ENCODE measurements at places on chromosomes 13 and 19.
A peak's percentile ranks its signal among the peaks of the same experiment; 100 is the strongest.

DNA sequence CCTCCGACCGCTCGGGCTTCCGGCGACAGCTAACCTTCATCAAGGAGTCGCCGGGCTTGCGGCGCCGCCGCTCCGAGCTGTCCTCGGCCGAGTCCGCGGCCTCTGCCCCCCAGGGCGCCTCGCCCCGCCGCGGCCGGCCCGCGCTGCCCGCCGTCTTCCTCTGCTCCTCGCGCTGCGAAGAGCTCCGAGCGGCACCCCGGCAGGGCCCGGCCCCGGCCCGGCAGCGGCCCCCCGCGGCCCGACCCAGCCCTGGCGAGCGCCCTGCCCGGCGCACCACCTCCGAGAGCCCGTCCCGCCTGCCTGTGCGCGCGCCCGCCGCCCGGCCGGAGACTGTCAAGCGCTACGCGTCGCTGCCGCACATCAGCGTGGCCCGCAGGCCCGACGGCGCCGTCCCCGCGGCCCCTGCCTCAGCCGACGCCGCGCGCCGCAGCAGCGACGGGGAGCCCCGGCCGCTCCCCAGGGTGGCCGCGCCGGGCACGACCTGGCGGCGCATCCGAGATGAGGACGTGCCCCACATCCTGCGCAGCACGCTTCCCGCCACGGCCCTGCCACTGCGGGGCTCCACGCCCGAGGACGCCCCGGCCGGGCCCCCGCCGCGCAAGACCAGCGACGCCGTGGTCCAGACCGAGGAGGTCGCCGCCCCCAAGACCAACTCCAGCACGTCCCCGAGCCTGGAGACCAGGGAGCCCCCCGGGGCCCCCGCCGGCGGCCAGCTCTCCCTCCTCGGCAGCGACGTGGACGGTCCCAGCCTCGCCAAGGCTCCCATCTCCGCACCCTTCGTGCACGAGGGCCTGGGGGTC lies 9.6 kb downstream of the C19orf25 start:
- DNase-seq: no peak

DNA sequence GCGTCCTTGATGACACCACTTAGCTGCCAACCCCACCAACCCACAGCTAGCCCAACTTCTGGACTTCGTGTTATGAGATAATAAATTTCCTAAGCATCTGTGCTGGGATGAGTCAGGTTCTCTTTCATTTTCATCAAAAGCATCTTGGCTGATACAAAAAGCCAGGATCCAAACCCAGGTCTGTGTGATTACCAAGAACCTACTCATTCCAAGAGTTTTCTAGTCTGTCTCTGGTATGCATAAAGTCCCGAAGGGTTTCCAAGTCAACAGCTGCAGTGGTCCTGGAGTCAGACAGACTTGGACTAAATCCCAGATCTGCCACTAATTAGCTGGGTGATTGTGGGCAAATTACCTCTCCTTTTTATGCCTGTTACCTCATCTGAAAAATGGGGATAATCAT lies 55.5 kb upstream of the SERP2 start:
- DNase-seq: no peak

DNA sequence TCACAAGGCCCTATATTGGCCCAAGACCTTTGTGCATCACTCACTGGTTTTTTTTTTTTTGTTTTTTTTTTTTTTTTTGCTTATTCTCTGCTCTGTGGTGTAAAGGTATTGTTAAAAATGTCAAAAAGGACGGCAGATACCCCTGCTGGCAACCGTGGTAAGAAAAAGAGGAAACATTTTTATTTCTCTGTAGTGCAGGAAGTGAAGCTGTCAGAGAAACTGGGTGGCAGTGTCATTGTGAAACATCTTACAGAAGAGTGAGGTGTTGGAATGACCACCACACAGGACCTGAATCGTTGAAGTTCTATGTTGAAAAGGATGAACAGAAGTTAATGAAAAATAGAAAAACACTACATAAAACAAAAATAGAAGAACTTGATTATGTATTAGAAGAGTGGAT lies 346.4 kb downstream of the FGF9 start:
- peak; percentile 44 for DNase-seq

DNA sequence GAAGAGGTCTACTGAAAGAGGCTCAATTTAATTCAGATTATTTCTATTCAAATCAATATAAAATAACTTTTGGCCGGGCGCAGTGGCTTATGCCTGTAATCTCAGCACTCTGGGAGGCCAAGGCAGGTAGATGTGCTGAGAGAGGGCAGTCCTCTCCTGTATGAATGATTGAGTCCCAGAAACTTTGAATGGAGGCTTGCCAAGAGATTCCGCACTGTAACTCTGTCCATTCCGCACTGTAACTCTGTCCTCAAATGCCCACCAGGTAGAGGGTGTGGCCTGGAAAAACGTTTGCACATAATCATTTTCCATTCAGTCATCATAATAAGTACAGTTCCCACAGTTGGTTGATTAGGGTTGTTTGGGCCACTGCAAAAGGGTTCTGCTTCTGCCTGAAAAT lies 274.7 kb upstream of the SOX21 start:
- no peak for DNase-seq

- peak; percentile 64 for DNase-seq
Observed at GRCh38 chr13:24574847-24575246, 62.3 kb upstream of the PARP4 start.

GRCh38 chr19:33675501-33676124 lies 53.9 kb downstream of the CHST8 start:
- no peak for DNase-seq

- no peak for DNase-seq
Observed at GRCh38 chr13:110424569-110425443, 117.7 kb downstream of the COL4A2 start.

DNA sequence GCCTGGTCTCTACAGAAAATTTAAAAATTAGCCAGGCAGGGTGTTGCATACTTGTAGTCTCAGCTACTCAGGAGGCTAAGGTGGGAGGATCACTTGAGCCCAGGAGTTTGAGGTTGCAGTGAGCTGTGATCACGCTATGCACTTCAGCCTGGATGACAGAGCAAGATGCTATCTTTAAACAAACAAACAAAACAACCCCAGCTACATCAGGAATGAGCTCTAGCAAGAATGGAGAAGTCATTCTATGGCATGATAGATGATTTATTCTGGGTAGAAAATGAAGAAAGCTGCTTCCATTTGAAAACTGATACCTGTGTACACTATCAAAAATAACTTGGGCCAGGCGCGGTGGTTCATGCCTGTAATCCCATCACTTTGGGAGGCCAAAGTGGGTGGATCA lies 15.8 kb upstream of the SHISA2 start:
- no peak for DNase-seq

DNA sequence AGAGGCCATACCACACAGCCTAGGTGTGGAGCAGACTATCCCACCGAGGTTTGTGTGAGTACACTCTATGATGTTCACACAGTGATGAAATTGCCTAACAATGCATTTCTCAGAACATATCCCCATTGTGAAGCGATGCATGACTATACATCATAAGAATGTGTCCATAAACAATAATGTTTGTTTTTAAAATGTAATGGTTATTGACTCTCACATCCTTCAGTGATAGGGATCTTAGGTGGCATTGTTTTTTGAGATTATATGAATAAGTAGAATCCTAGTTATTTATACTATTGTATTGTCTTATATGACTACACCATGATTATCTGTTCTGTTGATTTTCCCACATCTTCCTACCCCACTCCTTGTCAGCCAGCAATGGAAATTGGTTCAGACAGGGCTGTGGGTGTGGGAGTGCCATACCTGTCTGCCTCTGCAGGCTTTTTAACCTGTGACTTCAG lies 13.6 kb downstream of the CCNA1 start:
- no peak for DNase-seq

- no peak for DNase-seq
Observed at GRCh38 chr13:43251961-43252360, 228.6 kb downstream of the DNAJC15 start.

DNA sequence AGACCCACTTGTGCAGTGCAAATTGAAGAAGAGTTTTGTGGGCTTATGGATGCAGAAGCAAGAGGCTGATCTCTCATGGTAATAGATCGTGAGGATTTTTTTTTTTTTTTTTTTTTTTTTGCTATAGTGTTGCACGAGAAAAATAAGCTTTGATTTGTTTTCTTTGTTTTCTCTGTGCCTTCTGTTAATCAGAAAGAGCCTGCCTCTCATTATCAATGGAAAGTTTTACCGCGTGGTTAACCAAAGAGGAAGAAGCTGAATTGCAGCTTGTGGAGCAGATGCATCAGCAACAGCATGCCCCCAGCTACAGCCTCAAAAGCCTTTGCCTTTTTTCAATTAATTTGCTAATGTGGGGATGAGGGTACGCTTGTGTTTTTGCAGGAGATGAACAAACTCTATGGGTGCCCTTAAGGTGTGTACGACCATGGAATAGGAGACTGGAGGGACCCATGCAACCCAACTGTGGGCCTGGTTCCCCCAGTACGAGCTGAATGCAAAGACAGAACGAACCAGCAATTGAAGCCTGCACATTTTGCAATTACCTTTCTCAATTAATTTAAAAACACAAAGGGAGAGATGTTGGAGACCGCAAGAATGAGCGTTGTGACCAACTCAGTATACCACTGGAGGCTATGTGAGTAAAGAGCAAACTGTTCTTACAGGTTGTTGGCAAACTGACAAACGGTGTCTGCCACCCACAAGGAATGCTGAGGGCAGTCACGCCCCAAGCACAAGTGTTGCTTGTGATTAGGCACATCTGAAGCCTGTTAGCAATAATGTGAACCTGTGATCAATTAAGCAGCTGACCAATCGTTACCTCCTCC lies 58.6 kb upstream of the SPRY2 start:
- no peak for DNase-seq

Measured in inflammatory macrophage treated with lipopolysaccharide for 4 hours (primary cell).